Activated CD4-positive, CD25-positive, alpha-beta regulatory T cell (primary cell): ENCODE measurements at places on chromosomes 11 and 22.

DNA sequence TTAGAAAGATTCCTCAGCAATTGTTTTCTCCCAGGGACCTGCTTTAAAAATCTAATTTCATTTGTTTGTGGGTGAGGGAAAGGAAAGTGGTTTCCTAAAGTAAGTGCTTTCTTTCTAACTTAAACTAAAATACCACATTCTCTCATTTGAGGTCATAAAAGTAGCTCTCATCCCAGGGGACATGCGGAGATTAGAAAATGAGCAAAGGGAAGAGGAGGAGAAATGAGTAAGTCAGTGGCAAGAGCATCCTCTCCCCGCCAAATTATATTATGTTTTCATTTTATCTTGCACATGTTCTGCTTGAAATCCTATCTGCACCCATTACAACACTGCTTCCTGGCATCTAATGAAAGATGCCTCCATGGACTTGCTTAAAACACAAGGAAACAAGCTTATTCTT lies 191.4 kb downstream of the ARHGAP42 start:
- no peak for DNase-seq

DNA sequence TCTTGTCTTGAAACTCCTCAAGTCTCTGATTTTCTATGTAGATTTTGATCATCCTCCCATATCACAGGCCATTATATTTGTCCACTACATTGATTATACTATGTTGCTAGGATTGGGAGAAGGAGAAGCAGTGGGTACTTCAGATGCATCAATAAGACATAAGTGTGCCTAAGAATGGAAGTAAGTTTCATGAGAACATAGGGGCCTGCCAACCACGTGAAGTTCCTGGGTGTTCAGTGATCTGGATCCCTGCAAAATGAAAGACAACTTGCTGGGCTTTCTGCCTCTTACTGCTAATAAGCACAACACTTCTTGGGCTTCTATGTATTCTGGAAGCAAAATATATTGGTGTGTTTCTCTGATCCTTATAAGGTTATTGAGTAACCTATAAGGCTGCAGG lies 17.8 kb downstream of the SERPINH1 start:
- no peak for DNase-seq

DNA sequence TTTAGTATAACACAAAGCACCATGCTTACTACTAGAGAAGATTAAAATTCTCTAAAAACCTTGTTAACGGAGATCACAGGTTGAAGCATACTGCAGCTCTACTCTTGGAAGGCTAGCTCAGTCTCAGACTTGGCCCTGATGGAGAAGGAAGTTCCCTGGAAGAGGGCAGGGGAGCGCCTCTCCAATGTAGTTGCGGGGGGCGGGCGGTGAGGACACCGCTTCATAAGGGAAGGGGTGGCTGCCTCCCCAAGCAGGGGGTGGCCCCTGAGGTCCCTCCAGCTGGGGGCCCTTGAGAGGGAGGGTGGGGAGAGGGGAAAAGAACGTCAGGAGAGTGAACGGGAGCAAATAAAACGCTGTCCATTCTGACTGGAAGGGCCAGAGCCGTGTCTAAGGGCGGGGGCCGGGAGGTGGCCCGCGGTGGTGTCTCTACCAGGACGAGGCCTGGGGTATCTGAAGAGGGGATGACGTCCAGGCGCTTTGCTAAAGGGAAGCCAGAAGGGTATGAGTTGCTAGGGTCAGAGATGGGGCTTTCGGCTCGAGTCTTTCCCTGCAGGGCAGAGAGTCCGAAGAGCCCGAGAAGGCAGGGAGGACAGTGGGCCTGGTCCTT lies 553 bp upstream of the USP47 start:
- no peak for DNase-seq

DNA sequence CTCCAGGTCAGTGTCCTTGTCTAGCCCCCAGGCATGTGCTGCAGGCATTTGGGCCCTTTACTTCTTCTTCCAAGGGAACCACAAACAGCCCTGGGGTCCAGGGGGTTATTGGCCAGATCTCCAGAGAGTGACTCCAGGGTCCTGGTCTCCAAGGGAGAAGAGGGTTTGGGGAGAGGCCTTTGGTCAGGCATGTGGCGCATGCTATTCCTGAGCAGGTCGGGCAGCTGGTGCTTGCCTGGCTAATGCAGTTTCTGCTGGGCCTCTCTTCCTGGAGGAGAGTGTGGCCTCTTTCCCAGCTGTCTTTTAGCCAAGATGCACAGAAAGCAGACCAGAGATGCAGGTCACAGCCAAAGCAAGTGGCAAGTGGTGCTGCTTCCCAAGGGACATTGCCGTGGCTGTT lies 3.8 kb upstream of the RFPL2 start:
- DNase-seq: no peak

DNA sequence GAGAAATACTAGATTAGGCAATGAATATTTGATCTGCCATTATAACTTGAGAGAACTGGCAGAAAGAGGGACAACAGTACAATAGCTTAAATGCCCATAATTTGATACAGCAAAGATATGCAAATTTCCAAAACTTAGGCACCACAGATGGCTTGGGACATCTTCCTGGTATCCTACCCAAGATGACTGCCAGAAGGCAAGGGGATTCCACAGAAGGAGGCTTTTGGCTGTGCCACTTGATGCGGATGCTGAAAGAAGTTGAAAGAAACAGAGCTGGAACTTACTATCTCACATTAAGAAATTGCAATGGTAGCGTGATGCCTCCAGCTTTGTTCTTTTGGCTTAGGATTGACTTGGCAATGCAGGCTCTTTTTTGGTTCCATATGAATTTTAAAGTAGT lies 216.7 kb downstream of the TTC28 start:
- no peak for DNase-seq

- DNase-seq: no peak
Observed at GRCh38 chr11:80702264-80702663, 1261.4 kb upstream of the TENM4 start.

DNA sequence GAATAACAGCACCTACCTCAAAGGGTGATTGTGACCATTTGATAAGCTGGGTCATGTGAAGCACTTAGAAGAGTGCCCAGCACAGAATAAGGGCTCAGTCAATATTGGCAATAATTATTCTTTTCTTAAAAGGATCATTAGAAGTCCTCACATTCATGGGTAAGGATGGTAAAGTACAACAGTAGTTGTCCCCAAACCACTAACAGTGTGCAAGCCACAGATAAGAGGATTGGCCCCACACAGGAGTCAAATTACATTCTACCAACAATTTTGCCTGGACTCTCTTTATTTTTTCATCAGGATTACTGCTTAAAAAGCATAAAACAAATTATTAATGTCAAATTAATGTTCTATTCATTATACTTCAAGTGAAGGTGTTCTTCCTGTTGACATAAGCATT lies 271.5 kb upstream of the PDGFD start:
- no peak for DNase-seq

- DNase-seq: no peak
Observed at GRCh38 chr11:126217491-126217890, 5.9 kb downstream of the FAM118B start.

DNA sequence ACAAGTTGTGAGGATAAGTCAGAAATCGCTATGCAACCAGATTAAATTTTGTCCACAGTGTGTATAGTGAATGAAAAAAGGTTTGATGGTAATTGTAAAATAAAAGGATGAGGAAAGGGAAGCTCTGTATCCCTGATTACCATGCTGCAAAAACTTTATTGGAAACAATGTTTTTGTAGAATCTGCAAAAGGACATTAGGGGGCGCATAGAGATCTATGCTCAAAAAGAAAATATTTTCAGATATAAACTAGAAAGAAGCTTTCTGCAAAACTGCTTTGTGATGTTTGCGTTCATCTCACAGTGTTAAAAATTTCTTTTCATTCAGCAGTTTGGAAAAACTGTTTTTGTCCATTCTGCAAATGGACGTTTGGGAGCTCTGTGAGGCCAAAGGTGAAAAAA lies 390.5 kb downstream of the OR4C45 start:
- DNase-seq: no peak

- DNase-seq: no peak
Observed at GRCh38 chr11:73386016-73386415, 9.8 kb downstream of the RELT start.

- DNase-seq: no peak
Observed at GRCh38 chr11:93116641-93117441, 81.0 kb downstream of the SLC36A4 start.

- no peak for DNase-seq
Observed at GRCh38 chr11:10592331-10592730, 23.9 kb upstream of the LYVE1 start.

DNA sequence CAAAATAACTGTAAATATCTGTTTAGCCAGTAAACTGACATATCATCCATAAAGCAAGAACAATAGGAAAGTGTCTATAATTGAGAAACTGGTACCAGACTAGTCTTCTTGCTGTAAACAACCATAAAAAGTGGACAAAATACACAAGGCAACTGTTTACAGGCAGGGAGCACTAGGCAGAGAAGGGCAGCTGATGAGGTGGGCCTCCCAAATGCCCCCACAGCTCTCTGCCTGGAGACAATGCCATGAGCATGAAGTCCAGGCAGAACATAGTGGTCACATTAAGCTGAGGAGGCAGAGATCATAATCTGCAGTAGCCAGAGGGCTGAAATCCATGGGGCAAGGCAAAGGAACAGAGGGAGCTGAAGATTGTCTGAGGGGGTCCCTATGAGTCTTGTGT lies 30.7 kb downstream of the TBX1 start:
- DNase-seq: no peak

DNA sequence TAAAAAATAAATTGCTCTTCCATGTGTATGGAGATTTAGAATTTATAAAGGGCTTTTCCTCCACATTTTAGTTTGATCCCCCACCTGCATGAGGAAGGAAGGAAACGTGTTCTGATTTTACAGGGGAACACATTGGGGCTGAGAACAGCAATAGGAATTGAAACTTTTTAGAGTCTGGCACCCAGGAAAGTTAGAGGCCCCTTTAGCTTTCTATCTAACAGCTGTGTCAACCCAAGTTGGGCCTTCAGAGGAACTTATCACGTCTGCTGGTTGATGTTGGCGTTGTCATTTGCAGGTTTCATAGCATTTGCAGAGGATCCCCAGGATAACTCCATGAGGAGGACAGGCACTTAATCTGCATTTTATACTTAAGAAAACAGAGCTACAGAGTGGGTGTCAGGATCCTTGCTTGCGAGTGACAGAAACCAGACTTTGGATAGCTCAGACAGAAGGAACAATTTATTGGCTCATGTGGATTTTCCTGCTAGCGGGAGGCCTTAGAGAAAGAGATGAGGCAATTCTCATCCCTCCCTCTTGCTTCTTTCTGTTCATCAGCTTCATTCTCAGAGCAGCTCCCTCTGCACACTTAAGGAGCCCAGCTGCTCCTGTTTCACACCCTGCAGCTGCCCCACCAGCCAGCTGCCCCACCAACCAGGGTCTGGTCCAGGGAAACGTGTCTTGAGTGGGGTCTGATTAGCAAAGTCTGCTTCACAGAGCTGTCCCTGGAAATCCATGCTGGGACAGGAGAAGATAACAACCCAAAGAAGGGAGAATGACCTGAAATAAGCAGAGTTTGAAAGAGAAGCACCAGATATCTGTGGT lies 92.5 kb upstream of the OR4B1 start:
- no peak for DNase-seq

DNA sequence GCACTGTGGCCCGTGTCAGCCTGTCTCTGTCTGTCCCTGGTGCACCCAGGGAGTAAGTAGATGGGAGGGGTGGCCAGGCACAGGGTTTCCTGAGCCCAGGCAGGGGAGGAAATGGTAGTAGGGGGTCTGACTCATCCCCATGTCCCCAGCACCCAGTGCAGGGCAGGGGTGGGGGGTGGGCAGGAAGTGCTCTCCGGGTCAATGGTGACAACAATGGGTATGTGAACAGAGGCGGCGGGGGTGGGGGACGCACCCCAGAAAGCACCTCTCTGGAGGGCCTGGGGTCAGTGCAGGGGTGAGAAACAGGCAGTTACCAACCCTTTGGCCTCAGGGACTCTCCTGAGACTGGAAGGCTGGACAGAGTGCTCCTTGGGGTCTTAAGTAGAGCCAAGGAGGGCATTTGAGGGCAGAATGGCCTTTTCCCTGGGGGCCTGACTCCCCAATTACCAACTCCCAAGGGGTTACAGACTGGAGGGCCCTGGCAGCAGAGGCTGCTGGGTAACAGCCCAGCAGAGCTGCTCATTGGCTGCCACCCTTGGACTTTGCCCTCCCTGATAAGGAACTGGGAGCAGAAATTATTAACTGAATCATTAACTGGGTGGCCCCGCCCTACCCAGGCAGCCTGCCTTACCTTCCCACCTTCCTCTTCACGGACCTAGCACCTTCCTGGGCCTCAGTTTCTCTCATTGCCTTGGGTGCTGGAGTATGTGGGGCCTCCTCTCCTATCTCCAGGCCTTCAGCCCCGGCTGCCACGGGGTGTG lies 4.2 kb downstream of the MYRF start:
- DNase-seq: no peak

DNA sequence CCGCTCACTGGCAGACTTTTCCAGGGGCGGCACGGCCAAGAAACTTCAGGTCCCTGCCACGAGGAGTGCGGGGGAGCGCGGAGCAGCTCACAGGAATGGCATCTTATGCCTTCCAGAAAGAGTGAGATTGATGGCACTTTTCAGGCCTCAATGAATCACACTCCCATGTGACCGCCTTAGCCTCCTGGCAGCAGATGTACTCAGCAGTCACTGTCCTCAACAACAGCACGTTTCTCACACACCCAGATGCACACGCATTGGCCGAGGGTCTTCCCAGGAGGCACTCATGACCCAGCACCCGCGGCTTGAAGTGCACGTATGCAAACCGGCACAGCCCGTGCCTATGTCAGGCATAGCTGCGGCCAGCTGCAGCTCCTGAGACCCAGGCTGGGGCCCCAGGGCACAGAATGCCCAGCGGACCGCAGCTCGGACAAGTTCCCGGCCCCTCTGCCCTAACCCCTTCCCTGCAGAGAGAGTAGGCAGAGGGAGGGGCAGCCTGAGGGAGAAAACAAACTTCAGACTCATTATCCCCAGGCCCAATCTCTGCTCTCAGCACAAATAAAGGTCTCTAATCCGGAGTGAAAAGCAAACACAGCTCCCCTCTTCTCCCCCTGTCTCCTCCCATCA lies 48.3 kb downstream of the RPUSD4 start:
- DNase-seq: no peak

DNA sequence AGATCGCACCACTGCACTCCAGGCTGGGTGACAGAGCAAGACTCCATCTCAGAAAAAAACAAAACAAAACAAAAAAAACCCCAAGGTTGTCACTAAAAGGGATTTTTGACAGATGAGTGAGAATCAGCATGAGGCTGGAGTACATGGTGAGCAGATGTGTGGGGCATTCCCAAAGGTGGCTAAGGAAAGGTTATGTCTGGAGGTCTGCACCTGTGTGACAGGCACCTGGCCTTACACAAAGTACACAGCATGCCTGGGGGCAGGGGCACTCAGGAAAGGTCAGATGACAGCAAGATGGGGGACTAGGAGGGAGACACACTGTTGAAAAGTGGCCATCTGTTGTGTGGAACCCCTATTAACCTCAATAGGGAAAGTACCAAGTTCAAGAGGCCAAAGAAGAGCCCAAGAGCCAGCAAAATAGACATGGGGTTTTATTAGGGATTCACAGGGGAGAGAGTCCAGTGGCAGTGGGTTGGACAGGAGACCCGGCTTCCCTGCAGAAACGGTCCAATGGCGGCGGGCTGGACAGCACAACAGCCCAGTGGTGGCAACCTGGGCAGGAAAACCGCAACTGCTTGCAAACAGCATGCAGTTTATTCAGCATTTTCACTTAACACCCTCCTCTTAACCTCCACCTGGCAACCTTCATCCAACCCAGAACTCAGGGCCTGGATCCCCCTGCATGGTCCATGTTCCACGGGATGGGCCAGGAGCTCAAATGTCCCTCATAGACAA lies 101.1 kb downstream of the MICAL2 start:
- DNase-seq: no peak
